NT2/D1 (cell line): ENCODE measurements at places on chromosomes 16 and 17.

GRCh38 chr17:78541488-78542206 lies 35.5 kb downstream of the DNAH17 start:
- DNase-seq = no peak

DNA sequence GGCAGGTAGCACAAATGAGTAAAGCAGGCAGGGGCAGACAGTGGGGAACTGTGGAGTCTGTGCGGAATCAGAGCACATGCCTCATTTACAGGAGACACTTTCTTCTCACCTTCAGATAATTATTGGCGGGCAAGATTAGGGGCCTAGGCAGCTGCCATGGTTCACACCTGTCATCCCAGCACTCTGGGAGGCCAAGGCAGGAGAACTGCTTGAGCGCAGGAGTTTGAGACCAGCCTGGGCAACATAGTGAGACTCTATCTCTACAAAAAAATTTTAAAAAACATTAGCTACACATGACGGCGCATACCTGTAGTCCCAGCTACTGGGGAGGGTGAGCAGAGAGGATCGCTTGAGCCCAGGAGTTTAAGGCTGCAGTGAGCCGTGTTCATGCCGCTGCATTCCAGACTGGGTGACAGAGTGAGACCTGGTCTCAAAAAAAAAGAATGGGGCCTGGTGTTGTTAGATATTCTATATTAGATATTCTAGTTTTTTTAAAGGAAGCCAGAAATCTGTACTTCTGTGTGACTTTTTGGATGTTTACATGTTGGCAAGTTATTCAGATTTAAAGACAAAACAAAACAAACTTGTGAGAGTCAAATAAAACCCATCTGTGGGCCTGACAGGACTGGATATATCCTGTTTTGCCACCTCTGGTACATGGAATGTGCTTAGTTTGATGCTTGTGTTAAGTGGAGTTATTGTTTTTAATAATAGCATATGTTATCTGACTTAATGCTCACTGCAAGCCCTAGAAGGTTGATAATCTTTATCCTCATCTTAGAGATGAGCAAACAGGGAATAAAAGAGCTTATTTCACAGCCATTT lies 4.9 kb upstream of the LPCAT2 start:
- DNase-seq = no peak

DNA sequence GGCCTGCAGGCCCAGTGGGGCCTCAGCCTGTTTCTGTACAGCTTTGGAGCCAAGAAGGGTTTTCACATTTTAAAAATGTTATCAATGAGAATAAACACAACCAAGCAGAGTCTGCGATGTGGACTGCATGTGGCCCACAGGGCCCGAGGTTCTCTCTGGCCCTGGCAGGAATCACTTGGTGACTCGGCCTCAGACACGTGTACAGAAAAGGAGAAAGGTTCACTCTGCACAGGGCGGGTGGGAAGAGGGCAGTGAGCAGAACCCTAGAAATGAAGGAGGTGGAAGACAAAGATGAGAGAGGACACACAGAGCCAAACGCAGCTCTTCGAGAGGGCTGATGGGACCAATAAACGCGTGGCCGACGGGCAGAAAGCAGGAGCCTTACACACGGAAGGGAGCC lies 11.6 kb upstream of the ZNF750 start:
- DNase-seq = no peak

- no peak for DNase-seq
These were observed 26.7 kb downstream of the MAP2K6 start for GRCh38 chr17:69441179-69441578.

GRCh38 chr17:4142107-4142900 lies 526 bp downstream of the ZZEF1 start:
- DNase-seq = no peak

- DNase-seq = no peak
These were observed 798.4 kb upstream of the EEF2KMT start for GRCh38 chr16:5895976-5896375.

DNA sequence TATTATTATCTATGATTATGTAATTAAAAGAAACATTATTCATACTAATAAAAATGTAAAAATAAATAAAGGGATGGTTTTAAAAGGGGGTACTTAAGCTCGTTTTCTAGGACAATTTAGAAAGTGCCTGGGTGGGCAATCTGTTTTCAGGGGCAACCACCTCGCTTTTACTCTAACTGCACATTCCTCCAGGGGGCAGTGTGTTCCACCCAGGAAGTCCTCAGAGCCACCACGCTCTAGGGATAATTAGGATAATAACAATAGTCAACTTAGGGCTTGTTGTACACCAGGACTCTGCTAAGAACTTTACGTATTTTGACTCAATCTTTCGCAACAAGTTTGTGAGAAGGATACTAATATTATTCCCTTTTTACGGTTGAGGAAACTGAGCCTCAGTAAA lies 396.7 kb upstream of the MAF start:
- peak; percentile 20 for DNase-seq

- no peak for DNase-seq
These were observed 159.1 kb upstream of the SALL1 start for GRCh38 chr16:51310159-51310558.

DNA sequence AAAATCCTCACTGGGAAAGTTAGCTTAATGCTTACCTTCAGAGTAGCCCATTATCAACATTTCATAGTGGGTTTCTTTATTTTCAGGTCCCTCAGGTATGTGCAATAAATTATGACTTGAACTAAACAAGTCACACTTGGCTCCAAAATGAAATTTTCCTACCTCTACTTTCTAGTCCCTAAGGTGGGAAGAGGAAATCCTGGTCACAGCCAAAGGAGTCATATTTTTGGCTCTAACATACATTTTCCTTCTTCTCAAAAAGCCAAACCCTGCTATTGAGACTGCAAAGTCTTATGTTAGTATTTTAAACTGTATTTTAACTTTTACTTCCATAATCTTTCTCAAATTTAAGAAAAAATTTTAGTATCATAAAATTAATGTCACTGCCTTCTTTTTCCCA lies 128.9 kb downstream of the BRIP1 start:
- no peak for DNase-seq

DNA sequence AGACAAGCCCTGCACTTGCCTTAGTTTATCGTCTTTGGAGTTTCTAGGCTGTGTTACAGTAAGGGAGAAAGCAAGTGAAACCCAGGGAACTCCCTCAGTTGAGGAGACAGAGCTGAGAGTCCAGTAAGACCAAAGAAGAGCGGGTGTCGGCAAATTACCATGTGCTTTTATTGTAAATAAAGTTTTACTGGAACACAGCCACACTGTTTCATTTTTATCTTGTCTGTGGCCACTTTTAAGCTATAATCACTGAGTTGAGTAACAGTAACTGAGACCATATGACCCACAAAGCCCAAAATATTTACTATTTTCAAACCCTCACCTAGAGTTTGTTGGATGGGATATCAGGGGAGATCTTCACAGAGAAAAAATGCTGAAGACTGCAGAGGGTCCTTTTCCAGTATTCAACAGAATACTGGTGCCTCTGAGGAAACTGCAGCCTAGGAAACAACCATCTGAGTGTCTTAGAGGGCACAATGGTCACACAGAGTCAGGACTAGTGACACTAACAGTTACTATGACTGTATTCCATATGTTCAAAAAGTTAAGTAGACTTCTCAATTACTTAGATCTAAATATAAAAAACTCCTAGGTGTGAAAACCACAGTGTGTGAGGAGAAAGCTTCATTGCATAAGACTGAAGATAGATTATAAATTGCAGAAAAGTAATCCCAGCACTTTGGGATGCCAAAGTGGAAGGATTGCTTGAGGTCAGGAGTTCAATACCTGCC lies 351.1 kb upstream of the TBX2 start:
- no peak for DNase-seq

DNA sequence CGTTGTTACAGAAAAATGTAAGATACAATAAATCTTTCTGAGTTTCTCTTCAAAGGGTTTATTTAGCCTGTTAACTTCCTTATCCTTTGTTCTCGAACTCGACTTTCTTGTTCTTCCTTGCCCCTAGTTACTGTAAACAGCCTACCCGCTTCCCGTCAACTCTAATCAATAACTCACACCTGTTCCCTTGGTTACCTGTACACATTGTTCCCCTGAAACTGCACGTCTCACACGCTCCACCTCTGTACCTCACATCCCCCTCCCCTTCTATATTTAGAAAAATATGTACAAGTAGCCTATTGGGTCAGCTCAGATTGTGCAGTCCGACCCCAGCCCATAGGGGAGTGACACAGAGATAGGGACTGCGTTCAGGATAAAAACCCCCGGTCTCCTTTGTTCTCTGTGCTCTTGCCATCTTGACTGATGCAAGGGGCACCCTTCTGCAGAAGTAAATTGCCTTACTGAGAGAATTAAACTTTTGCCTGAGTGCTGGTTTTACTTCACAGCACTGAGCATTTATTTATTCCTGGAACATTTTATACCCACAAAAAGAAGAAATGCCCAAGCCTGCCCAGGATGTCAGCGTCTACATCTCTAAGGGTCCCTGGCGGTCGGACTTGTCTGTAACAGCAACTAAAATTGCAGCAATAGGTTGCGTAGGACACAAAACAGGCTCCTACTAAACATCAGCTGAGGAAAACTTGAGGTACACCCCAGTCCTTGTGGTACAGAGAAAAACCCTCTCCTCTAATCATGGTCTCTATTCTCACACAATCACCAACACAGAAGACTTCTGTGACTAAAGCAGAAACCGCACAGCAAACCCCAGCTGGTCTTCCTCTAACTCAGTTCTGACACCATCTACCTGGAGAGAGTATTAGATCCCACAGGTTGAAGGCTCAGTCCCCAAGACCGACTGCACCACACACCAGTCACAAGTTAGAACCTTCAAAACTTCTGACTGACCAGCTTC lies 11.3 kb downstream of the WDR45B start:
- DNase-seq = no peak

GRCh38 chr17:28737770-28738679 lies 5.8 kb upstream of the TRAF4 start:
- DNase-seq = no peak

GRCh38 chr16:372302-372983 lies 2.1 kb upstream of the MRPL28 start:
- no peak for DNase-seq

GRCh38 chr16:88777471-88778270 lies 7.3 kb downstream of the PIEZO1 start:
- no peak for DNase-seq

DNA sequence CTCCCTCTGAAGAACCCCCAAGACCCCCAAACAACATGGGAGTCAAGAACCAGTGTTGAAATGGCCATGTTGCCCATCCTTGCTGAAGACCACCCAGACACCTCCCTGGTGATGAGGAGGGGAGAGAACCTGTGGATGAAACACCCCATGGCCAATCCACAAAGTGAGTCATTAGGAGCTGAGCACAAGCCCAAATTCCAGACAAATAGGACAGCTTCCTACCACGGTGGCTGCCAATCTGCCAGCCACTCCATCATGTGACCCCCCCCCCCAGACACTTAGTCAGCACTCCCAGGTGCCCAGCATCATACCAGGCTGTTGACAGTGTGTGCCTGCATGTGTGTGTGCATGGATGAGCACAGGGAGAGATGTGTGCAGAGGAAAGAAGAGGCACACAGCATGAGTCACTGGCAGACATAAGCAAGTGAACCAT lies 26.4 kb upstream of the RPL38 start:
- no peak for DNase-seq

DNA sequence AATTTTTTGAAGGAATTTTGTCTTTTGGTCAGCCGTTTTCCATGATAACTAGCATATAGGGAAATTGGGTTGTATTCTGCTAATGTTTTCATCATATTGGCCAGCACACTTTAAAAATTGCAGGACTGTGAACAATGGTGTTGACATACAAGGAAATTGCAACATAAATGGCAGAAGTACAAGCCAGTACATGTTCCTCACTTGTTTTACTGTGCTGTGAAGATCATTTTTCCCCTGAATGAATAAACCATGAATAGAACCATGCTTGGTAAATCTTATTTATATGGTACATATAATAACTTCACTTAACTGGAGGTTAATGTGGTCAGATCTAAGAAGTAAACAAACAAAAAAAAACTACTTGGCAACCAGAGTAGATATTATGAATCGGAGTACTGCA lies 22.8 kb downstream of the OMG start:
- no peak for DNase-seq
